GM12865 (cell line): ENCODE measurements at places on chromosomes 7 and 10.

- peak; percentile 28 for DNase-seq
These were observed 31.2 kb downstream of the OSBPL3 start for GRCh38 chr7:24948739-24949138.

DNA sequence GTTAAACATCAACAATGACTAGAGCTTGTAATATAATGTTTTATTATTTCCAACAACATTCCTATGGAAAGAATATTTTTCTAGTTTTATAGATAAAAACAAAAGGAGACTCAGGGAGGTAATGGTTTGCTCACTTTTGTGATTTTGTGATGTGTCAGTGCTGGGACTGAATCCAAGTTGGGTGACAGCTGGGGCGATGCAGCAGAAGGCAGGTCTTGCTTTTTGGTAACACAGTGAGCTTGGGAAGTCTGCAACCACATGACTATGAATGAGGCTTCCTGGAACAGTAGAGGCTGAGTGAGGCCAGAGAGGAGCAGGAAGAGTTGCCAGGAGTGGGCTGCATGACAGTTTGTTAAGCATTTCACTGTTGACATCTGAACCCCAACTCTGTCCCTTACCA is 4.9 kb upstream of the YKT6 start:
- no peak for DNase-seq

GRCh38 chr10:5325076-5325475 is 39.7 kb upstream of the UCN3 start:
- no peak for DNase-seq

DNA sequence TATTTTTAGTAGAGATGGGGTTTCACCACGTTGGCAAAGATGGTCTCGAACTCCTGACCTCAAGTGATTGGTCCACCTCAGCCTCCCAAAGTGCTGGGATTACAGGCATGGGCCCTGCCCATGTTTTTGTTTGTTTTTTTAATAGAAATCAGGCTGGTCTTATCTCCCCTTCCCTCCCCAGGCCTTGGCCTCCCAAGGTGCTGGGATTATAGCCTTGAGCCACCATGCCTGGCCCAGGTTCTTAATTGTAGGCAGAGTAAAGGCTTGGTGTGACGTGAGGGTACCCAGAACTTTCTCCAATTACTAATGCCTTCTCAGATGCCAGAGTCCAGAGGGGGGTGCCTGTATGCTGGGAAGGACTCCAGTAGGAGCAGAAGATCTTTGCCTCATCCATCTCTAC is 5.2 kb upstream of the MKRN1 start:
- no peak for DNase-seq

- peak; percentile 52 for DNase-seq
These were observed 206.5 kb downstream of the SORCS1 start for GRCh38 chr10:106957823-106958588.

- no peak for DNase-seq
These were observed 207.6 kb upstream of the PLXNA4 start for GRCh38 chr7:132783824-132784223.

GRCh38 chr10:132939957-132940790 is 2.2 kb downstream of the CFAP46 start:
- peak; percentile 50 for DNase-seq

- no peak for DNase-seq
These were observed 30.6 kb upstream of the IKZF1 start for GRCh38 chr7:50273870-50274269.

GRCh38 chr7:96701258-96701657 is 8.4 kb downstream of the SEM1 start:
- no peak for DNase-seq

DNA sequence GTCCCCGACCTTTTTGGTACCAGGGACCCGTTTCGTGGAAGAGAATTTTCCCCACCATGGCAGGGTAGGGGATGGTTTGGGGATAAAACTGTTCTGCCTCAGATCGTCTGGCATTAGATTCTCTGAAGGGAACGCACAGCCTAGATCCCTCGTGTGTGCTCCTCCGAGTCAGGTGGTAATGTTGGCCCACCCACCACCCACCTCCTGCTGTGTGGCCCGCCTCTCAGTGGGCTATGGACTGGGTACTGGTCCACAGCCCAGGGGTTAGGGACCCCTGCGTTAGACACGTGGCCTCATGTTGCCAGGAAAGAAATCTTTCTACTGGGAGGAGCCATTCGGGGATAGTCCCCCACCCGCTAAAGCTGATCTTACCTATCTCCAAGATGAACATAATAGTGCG is 27.0 kb downstream of the PFKFB3 start:
- no peak for DNase-seq

GRCh38 chr7:73891178-73891885 is 30.4 kb downstream of the TMEM270 start:
- no peak for DNase-seq
